ENCODE measurements at places on chromosomes 2 and 18.
A peak's percentile ranks its signal among the peaks of the same experiment; 100 is the strongest.

- no peak for DNase-seq
These were observed 51.5 kb downstream of the UGP2 start for GRCh38 chr2:63893163-63893562.

- DNase-seq, result no peak
These were observed 31.4 kb downstream of the FOSL2 start for GRCh38 chr2:28423856-28424605.

- no peak for DNase-seq
These were observed 26.6 kb downstream of the SMAD2 start for GRCh38 chr18:47903809-47904208.

- DNase-seq, result no peak
These were observed 13.2 kb upstream of the ENOSF1 start for GRCh38 chr18:725646-726045.

- DNase-seq, result peak; percentile 59
These were observed 954 bp upstream of the CTDSP1 start for GRCh38 chr2:218398437-218399390.

- DNase-seq, result no peak
These were observed 592 bp downstream of the ME2 start for GRCh38 chr18:50879302-50880118.

GRCh38 chr2:171479154-171479814 lies 43.0 kb upstream of the CYBRD1 start:
- no peak for DNase-seq

DNA sequence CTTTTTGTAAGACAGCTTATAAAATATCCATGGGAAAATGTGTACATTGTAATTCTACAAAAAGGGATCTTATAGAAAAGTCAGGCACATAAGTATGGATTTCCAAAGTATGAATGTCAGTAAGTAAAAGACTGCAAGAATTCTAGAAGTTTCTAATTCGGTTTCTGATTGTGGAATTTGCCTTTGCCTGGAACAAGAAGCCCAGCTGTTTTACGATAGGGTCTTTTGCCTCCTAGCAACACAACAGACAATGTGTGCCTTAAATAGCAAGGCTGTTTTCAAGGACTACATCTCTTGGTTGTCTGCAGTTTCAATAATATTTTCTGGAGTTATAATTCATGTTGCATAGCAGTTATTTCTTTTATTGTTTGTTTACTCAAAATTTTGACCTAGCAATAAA lies 312.9 kb downstream of the MTX2 start:
- no peak for DNase-seq

DNA sequence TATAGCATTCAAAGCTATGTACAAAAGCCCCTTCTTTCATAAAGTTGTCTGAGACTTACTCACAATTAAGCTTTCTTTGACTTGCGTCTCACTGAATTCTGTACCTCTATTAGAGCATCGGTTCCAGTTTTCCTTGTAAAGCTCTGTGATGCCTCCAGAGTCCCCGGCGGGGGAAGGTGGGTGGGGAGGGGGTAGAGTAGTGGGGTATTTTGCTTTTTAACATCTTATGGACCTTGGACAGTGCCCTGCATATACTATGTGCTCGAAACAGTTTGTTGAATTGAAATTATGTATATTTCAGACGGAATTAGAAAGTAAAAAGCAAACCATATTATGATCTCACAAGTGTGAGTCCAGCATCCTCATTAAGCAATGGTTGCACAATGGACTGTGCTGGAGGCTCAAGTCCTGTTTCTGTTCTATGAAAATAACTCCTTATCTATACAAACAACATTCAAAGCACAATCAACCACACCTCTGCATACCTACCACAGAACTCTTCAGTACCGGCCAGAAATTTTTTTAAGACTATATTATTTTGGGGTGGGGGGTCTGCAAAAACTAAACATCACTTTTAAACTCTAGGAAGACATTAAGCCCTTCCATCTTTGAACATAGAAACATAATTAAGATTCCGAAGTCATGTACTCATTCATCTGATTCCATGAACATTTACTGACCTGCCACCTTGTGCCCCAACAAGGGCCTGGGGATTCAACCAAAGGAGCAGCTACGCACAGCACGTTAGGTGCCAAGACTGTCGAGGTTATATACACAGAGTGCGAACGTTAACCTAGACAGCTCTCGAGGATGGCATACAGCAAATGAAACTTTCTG lies 908 bp downstream of the STAT1 start:
- DNase-seq, result peak; percentile 43

DNA sequence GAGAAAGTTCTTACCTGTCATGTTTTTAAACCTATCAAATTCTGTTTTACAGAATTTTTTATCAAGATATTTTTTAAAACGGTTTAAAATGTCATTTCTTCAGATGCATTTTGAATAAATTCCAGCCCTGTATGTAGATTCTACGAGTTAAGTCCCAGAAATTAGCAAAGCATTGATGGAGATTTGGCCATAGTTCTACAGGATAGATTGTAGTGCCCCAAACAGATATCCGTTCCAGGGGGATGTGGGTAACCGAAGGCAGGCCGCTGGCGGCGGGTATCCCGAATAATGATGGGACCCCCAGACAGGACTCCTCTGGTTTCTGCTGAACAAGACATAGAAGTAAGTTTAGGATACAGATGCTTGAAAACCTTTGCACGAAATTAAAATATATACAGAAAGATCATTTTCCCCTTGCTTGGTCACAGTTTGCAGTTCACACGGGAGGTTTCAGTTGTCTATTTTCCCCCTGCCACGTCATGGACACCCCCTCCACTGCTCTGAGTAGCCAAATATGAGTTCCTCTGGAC lies 755 bp downstream of the NOL4 start:
- DNase-seq, result no peak

DNA sequence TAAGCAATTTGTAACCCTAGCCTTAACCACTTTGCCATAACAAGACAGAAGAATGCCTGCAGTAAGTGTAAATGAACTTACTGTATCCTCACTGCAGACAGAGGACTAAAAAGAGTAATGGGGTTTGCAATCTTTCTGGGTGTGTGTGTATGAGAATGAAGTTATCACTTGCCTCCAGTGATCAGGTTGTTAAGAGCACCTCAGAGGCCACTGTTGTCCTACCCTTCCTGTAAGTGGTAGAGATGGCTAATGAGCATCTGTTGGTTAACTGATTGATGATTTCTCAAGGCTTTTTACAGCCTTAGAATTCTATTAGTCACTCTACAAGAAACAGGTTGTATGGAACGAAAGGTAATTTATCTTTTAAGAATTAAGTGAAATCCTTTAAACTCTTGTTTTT lies 27.6 kb upstream of the GTF2A1L start:
- no peak for DNase-seq

- no peak for DNase-seq
These were observed 115.4 kb downstream of the MRO start for GRCh38 chr18:50704357-50704940.

DNA sequence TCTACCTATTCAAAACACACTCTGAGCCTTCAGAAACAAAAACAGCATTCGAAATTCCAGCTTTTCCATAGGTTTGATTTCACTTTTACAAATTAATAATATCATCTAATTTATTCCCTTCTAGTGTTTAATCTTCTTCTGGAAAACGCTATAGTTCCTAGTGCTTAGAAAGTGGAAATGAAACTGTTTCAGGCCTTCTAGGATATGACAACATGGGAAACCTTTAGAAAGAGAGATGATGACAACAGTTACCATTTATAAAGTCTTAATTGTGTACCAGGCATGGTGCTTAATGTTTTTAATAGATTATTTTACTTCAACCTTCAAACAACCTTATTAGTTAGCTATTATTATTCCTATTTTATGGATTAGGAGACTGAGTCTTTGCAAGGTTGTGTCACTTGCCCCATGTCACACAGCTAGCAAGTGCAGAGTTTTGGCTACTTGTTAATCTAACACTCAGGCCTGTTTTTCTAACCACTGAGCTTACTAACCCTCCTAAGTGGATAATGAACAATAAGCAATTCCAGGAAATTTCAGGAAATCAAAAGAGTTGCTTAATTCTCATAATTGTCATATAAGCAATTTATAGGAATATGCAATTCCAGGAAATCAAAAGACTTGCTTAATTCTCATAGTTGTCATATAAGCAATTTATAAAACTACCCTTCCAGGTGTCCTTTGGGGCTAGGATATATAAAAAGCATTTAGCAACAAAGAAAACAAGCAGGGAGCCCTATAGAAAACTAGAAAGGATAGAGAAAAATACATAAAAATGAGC lies 206.0 kb downstream of the ZNF521 start:
- DNase-seq, result no peak

GRCh38 chr2:177164131-177164530 lies 48.5 kb upstream of the HNRNPA3 start:
- no peak for DNase-seq

GRCh38 chr2:186503827-186504606 lies 18.0 kb downstream of the ZC3H15 start:
- DNase-seq, result peak; percentile 16

GRCh38 chr2:112627060-112628040 lies 18.4 kb upstream of the SLC20A1 start:
- no peak for DNase-seq

DNA sequence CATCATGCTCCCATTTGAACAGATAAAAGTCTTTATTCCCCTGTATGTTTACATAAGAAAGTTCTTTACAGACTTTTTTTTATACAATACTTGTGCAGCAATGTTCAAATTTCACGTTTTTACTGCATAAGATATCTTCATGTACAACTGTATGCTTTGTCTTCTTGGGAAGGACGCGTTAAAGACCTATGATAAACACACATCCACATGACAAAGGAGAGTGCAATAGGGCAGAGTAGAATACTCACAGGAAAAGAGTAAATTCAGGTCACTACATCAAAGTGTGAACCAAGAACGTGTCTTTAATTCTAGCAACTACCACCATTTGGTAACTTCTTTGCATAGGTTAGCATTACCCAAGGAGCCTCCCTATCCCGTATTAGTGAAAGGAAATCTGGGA lies 33.7 kb upstream of the NFU1 start:
- no peak for DNase-seq

GRCh38 chr2:179669196-179669595 lies 192.2 kb downstream of the ZNF385B start:
- no peak for DNase-seq

DNA sequence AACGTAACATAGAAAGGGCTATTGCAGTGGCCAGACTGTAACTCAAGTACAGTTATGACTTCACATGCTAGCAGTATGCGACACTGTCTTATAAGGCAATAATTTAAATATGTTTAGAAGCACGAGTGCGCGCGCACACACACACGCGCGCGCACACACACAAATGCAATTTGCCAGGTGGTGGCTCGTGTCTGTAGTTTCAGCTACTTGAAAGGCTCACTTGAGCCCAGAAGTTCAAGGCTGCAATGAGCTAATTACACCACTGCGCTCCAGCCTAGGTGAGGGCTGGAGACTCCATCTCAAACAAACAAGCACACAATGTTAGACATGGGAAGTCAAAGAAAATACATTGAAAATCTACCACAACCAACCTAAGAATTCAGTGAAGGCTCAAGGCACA lies 103.7 kb downstream of the USP34 start:
- DNase-seq, result no peak

DNA sequence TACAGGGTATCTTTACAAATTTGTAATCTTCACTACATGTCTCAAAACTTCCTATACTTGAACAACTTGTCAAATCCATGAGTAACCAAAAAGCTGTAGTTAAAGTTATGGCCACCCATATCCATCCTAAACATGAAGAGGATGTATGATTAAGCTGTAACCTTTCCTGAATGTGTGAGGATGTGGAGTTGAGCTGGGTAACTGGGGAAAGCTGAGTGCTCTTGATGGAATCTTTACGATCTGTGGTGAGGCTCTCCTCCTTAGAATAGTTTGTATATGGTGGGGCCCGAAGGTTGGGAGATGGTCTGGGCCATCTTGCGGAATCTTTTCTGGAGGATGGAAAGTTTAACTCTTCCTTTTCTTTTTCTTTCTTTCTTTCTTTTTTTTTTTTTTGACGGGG lies 29.4 kb downstream of the DPP4 start:
- DNase-seq, result no peak

GRCh38 chr2:97728091-97728731 lies 14.8 kb downstream of the ZAP70 start:
- DNase-seq, result no peak

GRCh38 chr18:79518683-79519128 lies 123.0 kb downstream of the NFATC1 start:
- DNase-seq, result no peak

DNA sequence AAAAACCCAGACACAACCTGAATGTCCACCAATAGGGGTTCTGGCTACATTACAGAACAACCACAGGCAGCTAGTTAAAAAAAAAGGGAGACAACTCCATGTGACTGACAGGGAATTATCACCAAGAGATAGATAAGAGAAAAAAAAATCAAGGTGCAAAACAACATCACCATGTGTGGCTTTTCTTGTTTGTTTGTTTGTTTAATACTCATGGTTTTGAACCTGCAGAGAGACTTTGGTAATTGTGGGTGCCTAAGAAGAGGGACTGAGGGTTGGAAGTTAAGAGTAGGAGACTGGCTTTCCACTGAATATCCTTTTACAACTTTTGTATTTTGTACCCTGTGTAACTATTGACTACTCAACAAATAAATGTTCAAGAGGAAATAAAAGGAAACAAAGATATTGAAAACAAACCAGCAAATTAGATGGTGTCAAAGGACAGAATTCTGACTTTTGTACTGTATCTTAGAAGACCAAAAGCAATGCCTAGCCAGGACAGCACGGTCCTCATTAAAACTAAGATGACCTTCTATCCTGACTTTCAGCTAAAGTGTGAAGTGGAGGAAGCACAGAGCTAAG lies 22.5 kb upstream of the DNAJC27 start:
- no peak for DNase-seq

DNA sequence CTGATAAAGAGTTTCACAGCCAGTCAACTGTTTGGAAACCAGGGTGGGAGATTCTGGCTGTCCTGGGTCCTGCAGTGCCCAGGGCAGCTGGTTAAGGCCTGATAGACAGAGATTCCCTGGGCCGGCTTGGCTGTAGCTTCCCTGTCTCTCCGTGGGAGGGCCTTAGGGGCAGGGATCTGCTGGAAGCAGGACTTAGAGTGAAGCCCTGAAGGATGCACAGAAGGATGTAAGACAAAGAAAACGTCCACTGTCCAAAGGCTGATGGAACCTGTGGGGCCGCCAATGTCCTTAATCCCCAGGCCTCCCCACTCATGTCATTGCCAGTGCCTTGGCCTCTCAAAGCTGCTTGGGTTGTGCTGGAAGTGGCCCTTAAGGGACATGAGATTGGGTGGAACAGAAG lies 33.0 kb downstream of the MROH2A start:
- no peak for DNase-seq

DNA sequence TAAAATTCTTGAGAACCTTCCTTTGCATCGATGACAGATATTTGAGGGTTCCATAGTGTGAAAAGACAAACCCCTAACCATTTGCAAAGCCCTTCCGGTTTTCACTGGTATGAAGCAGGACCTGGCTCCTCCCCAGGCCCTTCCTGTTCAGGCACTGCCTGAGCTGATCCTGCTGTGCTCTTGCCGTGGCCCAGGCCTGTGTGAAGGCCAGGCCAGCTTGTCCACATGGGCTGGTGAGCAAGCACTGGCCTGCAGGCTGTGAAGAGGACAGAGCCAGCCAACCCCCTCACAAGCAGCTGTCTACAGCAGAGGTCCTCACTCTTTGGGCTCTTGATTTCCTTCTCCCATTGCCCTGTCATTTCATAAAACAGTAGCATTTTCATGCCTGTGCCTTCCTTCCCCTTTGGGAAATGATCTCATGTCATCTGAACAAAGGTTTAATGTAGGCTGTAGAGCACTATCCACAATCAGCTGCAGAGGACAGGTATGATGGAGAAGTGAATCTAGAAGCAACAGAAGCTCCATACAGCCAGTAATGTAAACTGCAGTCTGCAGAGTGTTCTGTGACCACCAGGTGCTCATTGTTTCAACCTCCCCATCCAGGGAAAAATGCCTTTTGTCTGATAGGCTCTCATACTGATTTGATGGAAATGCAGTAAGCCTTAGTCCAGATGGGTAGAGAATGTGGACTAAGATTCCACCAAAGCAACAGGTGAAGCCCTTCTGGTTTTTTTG lies 19.8 kb downstream of the MPHOSPH10 start:
- no peak for DNase-seq

Data from HuH-7 (cell line).